ENCODE measurements at places on chromosomes 6 and 20.

DNA sequence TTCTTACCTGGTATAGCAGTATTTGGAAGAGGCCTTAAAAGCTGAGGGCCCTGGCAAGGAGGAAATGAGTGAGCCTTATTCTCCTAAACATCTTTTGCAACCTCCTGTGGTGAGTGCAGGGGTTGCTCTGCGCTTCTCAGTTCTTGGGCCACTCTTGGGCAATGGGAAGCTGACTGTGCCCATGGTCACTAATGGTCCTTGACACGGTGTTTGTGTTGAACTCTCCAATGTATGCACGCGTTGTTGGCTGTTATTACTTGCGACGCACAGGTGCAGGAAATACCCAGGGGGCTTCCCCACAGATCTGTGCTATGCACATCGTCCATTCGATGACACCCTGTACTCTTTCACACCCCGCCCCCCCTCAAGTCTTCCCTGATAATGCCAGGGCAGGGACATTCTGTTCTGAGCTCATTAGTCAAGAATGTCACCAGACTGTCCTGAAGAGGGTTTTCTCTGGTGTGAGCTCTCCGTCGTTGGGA, 79.7 kb downstream of the EDN1 start:
- no peak for DNase-seq

DNA sequence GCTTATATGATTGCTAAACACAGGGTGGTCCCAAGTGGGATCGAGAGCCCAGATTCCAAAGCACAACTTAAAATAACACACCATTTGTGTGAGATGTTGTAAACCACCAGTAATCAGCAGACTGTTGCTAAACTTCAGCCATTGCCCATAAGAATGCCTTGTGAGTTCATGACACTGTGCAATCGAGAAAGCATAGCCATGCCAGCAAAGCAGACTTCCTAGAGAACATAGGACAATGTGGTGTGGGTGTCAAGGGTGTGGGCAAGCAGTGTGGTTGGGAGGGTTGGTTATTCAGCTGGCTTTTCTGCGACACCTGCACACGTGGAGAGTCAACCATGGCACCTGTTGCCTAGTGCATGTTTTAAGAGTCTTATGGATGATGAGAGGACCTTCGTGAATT, 16.1 kb upstream of the CALHM6 start:
- DNase-seq, result no peak

- DNase-seq, result no peak
These were observed 1.6 kb upstream of the ZFP64 start for GRCh38 chr20:52193133-52193532.

DNA sequence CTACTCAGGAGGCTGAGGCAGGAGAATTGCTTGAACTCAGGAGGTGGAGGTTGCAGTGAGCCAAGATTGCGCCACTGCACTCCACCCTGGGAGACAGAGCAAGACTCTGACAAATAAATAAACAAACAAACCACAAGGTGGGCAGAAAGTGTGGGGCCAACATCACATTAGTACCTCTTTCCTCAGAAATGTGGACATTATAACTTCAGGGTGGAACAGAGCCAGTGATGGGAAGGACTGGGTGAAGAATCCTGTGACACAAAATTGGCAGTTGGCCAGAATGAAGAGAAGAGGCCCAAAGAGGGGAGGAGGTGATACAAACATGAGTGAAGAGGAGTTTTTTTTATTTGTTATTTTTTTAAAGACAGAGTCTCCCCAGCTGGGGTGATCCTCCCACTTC, 50.6 kb downstream of the NUP153 start:
- no peak for DNase-seq

DNA sequence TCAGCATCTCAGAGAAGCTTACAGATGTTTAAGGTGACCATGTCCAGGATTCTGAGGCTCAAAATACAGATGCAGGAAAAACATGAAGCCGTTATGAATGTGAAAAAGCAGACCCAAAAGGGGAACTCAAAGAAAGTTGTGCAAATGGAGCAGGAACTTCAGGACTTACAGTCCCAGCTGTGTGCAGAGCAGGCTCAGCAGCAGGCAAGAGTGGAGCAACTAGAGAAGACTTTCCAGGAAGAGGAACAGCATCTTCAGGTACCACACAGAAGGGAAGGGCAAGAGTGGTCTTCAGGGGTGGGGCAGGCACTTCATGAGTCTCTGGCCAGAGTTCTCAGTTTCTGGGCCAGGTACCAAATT, 15.2 kb downstream of the RNF8 start:
- DNase-seq, result no peak

DNA sequence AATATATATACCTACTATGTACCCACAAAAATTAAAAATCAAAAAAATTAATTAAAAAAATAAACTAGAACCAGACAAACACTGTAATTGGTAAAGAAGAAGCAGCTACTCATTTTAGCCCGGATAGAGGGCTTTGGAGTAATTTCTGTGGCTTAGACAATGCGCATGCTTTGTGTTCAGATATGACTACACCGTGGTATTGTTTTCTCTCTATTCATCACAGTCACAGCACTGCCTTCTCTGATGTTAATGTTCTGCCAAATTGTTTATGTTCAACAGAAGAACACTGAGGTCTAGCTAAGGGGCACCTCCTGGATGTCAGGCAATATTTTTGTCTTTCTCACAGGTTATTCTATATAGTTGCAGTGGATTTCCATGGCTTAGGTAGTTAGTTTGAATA, 77.5 kb upstream of the GJE1 start:
- no peak for DNase-seq

GRCh38 chr6:18536591-18537055, 149.5 kb downstream of the RNF144B start:
- DNase-seq, result no peak

DNA sequence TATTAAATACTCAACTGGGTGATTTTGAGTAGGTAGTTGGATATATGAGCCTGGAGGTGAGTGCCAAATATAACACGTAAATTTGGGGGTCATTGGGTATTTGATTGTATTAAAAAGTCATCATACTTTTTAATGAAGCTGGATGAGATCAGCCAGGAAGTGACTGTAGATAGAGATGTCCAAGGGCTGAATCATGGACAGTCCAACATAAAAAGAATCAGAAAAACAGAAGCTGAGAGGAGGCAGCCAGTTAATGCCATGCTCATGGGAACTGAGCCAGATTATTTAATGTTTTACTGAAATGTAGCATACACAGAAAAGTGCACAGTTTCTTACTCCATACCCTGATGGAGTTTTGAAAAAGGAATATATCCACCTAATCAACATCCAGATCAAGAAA, 435.5 kb upstream of the PLCB4 start:
- no peak for DNase-seq

GRCh38 chr6:102387326-102388033, 994.0 kb downstream of the GRIK2 start:
- DNase-seq, result no peak

- DNase-seq, result no peak
These were observed 3.1 kb upstream of the TAF8 start for GRCh38 chr6:42047213-42047590.

DNA sequence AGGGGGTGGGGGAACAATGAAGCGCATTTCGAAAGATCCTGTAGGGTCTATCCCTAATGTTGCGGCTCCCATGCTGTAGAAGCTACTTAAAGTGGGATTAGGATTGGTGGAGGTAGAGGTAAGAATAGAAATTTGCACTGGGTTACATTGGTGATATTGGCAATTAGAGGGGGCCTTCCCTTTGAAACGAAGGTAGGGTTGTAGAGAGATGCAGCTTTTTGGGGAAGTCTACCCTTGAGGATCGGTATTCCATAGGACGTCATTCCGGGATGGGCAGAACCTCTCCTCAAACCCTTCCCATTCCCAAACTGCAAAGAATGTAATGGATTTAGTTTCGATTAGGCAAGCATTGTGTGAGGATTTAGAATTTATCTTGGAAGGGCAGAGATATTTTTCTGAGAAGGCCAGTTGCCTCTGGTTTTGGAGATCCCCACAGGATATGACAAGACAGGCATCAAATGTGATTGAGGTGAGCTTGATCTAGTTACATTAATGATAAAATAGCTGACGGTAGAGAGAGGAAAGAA, 5.4 kb upstream of the ZNFX1 start:
- no peak for DNase-seq

GRCh38 chr6:90610301-90610750, 23.5 kb upstream of the MAP3K7 start:
- DNase-seq, result no peak

DNA sequence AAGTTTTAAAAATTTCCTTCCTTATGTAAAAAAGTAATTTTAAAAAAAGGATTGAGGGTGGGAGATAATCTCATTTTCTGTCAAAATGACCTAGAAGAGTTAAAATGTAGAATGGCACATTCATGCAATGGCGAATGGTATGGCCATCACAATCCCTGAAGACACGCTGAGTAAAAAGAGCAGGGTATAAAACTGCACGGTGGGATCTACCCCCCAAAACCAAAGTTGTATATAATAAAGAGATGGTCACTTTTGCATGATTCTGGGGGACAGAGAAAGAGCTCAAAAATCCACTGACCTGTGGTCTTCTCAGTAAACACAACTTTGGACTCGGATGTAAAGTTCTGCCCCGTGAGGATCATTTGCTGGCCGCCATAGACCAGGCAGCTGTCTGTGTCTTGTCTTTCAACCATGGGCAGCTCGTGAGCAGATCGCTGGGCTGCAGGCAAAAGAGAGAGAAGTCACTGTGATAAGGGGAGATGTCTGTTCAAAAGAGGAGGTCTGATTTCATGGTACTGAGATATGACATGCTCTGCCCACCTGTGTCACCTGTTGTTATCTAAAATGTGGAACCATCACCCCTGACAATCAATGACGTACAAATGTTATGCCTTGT, 88.2 kb downstream of the NFATC2 start:
- no peak for DNase-seq

GRCh38 chr6:119241111-119241465, 108.5 kb downstream of the MAN1A1 start:
- no peak for DNase-seq

- no peak for DNase-seq
These were observed 47.5 kb downstream of the RNASET2 start for GRCh38 chr6:166908811-166909210.

DNA sequence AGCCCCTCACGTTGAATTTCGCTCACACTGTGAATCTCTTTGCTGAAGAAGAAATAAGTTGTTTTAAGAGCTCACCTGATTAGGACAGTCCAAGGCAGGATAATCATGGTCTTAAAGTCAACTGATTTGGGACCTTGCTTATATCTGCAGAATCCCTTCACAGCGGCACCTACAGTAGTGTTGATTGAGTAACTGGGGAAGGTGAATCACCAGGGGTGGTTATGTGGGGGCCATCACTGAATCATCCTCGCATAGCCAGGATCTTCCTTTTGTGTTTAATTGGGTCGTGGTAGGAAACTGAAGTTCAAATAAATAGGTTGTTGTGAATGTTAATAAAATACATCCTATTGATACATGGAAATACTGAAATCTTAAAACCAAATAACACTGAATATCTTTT, 20.2 kb upstream of the MICA start:
- no peak for DNase-seq

- DNase-seq, result no peak
These were observed 45.1 kb downstream of the TRERF1 start for GRCh38 chr6:42406306-42407280.

- DNase-seq, result no peak
These were observed 107.9 kb downstream of the GPX5 start for GRCh38 chr6:28633445-28634215.

- no peak for DNase-seq
These were observed 11.7 kb downstream of the MMP24 start for GRCh38 chr20:35238170-35238569.

DNA sequence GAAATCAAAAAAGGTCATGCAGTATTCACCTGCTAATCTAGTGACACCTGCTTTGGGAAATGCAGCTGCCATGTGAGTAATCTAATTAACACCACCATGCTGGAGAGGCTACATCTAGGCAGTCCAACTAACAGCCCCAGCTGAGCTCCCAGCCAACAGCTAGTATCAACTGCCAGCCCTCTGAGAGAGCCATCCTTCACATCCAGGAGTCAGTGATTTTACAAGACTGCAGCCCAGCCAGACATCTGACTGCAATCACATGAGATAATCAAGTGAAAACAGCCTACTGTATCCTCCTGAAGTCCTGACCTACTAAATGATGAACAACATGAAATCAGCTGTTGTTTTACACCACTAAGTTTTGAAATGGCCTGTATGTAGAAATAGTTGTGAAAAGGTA, 298.4 kb downstream of the TRDN start:
- DNase-seq, result no peak

- no peak for DNase-seq
These were observed 18.7 kb downstream of the ADRM1 start for GRCh38 chr20:62321521-62321948.

GRCh38 chr6:91079969-91080368, 493.1 kb upstream of the MAP3K7 start:
- no peak for DNase-seq

DNA sequence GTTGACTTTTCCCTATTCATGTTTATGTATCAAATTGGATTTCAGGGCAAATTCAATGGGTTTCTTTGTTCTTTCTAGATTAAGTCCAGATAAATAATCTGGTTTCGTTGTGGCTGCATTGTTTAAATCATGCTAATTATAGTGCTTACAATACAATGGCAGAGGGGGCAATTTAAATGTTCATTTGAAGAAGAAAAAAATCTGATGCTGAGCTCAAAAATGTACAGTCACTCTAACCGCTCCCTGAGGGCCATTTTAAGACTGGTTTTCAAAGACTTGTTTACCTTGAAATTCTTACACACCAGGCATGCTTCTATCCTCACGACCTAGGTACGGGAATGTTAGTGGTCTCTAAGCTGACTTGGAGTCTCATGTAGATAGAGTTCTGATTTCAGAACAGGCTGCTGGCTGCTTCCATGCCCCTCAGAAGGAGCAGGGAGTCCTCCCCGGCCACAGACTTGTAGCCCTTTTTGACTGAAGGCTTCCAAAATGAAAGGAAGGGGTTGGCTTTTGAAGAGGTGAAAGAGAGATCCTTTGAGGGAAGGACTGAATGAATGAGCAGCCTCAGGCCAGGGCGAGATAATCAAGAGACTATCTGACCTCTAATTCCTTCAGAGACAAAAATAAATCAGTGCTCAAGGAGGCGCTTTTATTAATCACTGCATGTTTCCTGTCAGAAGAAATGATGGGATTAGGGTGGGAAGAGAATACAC, 86.1 kb upstream of the ZNF217 start:
- no peak for DNase-seq

DNA sequence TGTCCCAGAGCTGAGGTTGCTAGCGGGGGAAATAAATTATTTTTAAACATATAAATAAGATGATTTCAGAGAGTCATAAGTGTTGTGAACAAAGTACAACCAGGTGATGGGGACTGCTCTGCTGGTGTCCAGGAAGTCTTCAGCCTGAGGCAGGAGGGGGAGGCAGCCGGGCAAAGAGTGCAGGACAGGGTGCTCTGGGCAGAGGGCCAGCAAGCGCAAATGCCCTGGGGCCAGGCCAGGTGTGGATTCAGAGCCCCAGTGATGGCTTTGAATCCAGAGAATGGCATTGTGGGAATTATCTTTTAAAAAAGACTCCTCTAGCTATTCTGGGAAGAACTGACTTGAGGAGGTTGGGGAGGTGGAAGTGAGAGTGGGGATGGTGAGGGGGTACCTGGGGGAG, 1.6 kb downstream of the CLPSL1 start:
- DNase-seq, result no peak

GRCh38 chr6:83597051-83597450, 84.7 kb downstream of the PRSS35 start:
- DNase-seq, result no peak

All from stimulated activated CD8-positive, alpha-beta memory T cell treated with anti-CD3 and anti-CD28 coated beads, Interleukin-2, amount 100 ng/mL, for 48 hours (primary cell).